Activated naive CD4-positive, alpha-beta T cell treated with anti-CD3 and anti-CD28 coated beads, Interleukin-2, amount 10 ng/mL, durations not matched to agents 7 days and 5 days (primary cell): ENCODE measurements at places on chromosomes 5 and 9.
A peak's percentile ranks its signal among the peaks of the same experiment; 100 is the strongest.

GRCh38 chr9:3262826-3263529 lies 262.8 kb downstream of the RFX3 start:
- no peak for DNase-seq

DNA sequence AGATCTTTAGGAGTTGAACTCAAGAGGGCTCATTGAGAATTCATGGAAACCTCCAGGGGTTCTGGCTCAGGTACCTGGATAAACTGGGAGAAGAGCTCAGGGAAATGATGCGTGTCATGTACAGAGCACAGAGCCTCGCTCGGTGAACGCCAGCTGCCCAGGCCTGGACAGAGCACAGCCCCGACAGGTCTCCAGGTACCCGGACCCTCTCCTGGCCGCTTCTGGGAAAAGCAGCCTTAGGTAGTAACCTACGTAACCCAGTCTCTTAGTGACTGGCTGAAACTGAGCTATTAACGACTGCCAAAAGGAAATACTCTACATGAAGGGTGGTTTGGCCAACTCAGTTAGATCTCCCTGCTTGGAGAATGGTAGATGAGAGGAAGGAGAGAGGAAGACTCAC lies 157.4 kb downstream of the TTLL11 start:
- DNase-seq, result no peak

DNA sequence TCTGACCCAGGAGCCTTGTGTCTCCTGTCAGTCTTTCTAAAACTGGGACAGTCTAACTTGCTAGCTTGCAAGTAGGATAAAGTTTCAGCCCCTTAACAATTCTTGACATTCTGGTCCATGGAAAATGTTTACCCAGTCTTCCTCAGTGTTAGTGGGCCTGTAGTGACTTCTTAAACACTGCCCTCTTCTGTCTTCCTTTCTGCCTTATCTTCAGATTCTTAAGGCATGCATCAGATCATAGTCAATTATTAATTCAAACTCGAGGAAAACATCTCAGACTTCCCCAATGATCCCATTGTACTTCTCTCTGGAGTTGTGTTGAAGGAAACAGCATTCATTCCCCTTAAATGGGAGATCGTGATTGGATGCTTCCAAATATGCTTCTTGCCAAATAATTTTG lies 1199.8 kb downstream of the DTWD2 start:
- DNase-seq, result no peak

GRCh38 chr5:52767217-52767743 lies 20.4 kb upstream of the ITGA1 start:
- no peak for DNase-seq

- DNase-seq, result no peak
Observed at GRCh38 chr9:105281926-105282325, 37.5 kb downstream of the SLC44A1 start.

GRCh38 chr9:123349691-123350480 lies 6.1 kb upstream of the CRB2 start:
- peak; percentile 77 for DNase-seq
